ENCODE measurements at places on chromosomes 5 and 9.

DNA sequence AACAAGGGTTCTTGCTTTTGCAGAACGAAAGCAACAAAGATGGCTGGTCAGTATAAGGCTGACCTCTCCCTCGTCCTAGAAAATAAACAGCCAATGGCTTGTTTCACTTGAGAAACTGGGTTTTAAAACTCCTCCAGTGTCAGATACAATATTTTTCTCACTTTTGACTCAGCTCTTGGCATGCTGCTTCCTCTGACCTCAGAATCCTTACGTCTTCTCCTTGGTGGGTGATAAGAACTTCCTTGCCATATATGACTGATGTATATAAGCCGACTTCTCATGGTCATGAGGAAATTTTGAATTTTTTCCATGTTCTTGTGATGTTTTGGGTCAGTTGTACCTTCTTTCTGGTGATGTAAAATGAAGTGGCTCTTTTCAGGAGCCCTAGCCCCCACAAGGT, 3.8 kb downstream of the ZNF618 start:
- DNase-seq = no peak

DNA sequence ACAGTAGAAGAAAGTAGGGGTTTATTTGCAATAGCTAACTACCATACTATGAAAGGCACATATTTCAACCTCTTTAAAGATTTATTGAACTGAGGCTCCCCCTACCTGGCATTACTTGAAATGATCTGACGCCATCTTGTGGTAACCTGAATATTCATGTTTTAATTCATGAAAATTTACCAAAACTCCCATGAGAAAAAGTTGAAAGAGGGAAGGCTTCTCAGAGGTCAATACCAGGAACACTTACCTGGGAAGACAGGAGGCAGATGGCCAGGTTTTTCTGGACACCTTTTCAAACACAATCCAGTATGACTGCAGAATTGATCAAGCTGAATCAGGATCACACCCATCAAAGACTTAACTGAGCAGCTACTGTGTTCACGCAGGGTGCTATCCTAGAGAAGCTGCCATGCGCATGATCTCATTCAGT, 9.4 kb downstream of the PRELID2 start:
- DNase-seq = no peak

GRCh38 chr9:5841771-5842573, 9.1 kb upstream of the ERMP1 start:
- no peak for DNase-seq

GRCh38 chr5:99025298-99026045, 96.7 kb upstream of the CHD1 start:
- no peak for DNase-seq

- no peak for DNase-seq
Observed at GRCh38 chr9:105341434-105342146, 97.1 kb downstream of the SLC44A1 start.

GRCh38 chr5:136853971-136854370, 488.6 kb upstream of the TRPC7 start:
- DNase-seq = no peak

DNA sequence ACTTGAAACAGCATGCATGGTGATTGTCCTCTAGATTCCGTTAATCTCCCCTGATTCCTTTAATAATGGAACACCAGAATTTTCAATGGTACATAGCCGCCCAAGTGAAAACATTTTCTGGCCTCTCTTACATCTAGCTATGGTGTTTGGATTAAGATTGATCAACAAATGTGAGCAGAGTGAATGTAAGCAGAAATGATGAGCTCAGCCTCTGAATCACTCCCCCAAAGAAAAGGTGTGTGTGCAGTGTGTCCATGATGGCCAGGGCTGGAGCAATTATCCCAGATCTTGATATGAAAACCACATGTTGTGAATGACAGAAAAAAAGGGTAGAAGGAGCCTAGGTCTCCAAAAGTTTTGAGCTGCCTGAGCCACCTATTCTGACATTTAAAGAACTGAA, 55.3 kb downstream of the OR2K2 start:
- no peak for DNase-seq

- DNase-seq = no peak
Observed at GRCh38 chr5:88690409-88691229, 192.4 kb downstream of the MEF2C start.

DNA sequence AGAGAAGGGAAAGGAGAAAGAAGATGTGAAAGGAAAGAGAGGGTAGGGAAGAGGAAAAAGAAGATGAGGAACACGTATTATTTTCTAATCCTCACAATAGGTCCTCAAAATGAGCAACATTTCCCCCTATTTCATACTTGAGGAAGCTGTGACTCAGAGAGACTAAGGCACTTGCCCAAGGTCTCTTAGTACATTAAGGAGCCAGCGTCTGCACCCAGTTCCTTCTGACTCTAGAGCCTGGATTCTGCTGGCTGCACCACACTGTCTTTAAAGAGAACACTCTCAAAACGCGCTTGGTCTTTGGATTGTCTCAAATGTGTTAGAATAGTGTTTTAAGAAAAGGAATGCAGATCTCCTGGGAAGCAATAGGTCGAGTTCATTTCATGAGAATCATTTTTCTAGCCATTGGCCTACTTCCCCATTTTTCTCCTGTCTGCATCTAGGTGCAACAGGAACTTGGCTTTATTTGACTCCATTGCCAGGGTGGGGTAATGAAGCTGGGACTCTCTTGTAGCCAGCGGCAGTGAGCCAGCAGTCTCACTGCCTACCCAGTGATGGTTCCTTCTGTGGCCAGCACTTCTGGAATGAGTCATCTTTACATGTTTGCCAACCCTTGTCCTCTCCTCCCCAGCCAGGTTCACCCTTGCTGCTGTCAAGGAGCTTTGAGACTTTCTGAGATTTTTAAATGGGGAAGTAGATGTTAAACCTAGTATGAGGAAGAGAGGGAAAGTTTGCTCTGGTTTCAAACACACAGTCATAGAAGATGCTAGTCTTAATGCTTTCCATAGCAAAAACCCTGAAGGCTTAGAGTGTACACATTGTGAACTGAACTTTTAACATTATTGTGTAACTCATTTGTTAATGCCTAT, 82.7 kb downstream of the DOCK8 start:
- DNase-seq = no peak

- DNase-seq = no peak
Observed at GRCh38 chr5:78182838-78183237, 111.7 kb downstream of the AP3B1 start.

- no peak for DNase-seq
Observed at GRCh38 chr5:179796877-179797608, 3.3 kb downstream of the LTC4S start.

DNA sequence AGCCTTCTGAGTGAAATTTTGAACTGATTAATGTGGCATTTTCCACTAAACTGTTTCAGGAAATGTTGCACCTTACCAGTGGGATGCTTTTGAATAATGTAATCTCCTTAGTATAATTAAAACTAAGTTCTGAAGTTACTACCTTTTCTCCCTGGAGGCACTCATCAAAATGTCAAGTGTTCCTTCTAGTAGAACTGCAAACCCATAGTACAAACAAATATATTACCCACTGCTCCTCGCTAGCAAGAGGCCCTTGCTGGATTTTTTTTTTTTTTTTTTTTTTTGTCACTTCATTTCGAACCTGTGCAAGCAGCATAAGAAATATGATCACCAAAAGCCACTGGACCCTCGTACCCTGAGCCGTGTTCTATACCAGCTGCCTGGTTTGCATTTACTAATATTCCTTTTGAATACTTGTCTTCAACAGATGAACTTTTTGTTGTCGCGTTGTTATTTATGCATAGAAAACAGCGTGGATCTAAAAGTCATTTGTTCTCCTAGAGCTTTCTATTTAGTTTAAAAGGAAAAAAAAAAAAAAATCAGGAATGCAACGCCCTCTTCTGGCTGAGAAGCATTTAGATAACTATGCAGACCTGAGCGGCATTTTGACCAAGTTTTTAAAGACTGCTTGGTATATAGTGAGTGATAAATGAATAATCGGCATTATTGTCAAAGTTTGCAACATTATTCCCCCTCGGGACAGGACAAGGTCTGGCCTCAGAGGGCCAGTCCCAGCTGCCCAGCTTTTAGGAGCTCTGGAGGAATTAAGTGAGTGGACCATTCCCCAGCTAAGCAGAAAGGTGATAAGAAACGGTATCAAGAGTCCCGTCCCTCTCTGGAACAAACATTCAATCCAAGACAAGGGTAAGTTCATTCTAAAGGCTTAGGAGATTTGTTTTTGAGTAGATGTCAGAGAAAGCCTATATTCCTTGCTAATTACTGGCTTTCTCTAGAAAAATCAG, 162.5 kb upstream of the KIF2A start:
- DNase-seq = no peak

- DNase-seq = no peak
Observed at GRCh38 chr5:147508711-147509040, 1.2 kb downstream of the DPYSL3 start.

DNA sequence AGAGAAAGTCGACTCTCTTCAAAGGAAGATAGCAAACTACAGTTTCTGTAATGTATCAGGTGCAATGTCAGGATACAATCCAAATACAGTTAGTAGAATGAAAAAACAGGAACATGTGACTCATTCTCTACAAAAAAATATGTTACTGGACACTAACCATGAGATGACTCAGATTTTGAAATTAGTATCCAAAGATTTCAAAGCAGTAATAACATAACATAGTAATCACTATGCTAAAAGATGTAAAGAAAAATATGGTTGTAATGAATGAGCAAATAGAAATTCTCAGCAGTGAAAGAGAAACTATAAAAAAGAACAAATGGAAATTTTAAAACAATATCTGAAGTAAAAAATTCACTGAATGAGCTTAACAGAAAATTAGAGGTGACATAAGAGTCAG, 42.3 kb downstream of the SHOC1 start:
- no peak for DNase-seq

- DNase-seq = no peak
Observed at GRCh38 chr5:141655020-141655419, 3.8 kb upstream of the FCHSD1 start.

GRCh38 chr9:7121664-7122063, 363.9 kb downstream of the KDM4C start:
- DNase-seq = no peak

GRCh38 chr5:145236983-145237382, 598.2 kb downstream of the PRELID2 start:
- DNase-seq = no peak

DNA sequence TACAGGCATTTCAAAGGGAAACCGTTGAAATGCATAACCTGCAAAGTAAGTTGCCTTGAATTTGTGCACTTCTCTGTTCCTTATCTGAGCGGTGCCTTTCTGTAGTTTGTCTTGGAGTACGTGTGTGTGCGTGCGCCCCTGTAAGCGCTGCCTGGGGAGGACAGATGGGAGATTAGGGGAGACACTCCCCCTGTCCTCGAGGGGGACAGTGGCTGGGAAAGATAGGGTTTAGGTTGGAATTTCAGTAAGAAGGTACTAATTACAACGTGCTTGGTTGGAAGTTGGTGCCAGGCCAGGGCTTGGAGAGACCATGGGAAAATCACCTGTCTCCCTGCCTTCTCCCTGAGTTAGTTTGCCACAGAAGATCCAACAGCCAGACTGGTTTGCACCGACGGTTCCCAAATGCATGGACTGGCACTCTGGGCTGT, 73.2 kb downstream of the PIK3R1 start:
- DNase-seq = no peak

DNA sequence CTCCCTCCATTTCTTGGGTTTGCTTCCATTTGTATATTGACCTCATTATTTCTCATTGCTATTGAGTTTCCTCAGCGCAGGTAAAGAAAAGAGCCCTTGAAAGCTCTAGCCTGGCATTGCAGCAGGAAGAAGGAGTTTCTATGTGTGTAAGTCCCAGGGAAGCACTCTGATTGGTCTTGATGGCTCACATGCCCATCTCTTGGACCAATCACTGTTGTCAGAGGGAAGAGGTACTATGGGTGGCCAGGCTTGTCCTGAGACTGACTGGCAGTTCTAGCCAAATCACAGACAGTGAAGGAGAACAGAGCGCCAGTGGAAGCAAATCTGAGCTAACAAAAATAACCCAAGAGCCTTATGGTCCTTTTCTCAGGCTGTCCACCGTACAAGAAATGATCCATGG, 219.0 kb downstream of the PAX5 start:
- no peak for DNase-seq

- no peak for DNase-seq
Observed at GRCh38 chr9:115808695-115809094, 344.9 kb upstream of the PAPPA start.

DNA sequence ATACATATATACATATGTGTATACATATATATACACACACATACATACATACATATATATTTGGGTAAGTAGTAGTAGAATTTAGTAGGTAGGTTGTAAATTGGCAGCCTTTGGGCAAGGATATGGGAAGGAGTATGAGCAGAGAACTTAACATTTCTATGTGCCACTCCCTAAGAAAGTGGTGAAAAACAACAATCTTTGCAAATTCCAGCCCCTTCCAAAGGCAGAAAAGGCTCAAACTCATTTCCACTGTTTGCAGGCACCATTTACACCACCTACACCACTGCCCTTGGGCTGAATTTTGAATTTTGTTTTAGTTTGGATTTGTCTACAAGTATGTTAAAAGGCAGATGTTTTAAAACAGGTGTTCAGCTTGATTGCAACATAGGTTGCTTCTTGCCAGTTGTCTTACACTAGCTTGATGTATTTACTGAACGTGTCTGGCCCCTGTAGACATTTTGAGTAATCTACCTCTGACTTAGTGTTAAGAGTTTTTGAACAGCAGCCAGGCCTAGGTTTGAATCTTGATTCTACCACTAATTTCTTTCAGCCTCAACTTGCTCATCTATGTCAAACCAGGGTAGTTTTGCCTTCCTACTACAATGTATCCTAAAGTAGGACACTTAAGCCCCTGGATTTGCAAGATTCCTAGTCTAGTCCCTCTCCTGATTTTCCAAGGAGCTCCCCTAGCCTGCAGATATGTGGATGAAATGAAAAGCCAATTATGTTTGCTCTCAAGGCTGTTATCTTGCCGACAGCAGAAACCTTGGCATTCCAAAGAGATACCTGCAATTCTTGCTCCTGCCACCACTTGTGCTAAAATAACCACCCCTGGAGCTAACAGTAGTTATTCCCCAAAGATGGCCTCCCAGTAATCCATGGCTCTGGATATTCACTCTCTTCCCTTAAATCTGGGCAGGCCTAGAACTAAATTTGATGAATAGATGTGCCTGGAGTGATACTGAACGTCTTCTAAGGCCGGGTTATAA, 156.2 kb upstream of the SLC44A1 start:
- no peak for DNase-seq

DNA sequence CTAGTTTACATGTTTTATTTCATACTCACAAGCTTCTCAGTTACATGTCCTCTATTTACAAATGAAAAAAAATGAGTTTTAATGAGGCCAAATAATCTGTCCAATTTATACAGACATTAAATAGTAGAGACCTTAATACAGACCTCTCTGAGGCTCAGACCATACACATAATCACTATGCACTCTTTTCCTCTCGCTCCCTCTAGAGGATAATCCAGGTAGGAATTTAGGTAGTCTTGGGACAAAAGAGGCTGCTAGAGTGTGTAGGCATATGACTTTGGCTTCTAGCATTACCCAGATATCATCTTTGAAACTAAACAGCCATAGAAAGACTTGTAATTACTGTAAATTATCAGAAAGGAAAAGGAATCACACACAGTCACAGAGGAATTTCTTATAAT, 444.7 kb downstream of the HINT1 start:
- DNase-seq = no peak

DNA sequence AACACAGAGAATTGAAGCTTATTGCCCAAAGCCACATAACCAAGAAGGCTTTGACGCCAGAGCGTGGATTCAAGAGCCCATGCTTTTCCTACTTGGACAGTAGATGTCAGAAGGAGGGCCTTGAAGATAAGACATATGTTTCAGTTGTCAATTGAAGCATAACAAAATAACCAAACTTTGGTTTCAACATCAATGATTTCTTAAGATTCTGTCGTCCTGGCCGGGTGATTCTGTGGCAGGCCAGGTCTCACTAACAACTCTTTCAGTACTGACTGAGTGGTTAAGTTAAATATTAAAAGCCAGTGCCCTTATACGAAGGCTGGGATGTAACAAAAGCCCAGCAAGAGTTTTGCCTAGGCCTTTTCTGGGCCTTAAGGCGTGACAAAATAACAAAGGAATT, 94.0 kb downstream of the RCL1 start:
- no peak for DNase-seq

All from NCI-H1436 treated with DMSO at 0.1 percent for 48 hours (cell line).